ENCODE measurements at places on chromosomes 11 and 22.
A peak's percentile ranks its signal among the peaks of the same experiment; 100 is the strongest.

GRCh38 chr11:833114-833791 lies 501 bp downstream of the CD151 start:
- DNase-seq = no peak

DNA sequence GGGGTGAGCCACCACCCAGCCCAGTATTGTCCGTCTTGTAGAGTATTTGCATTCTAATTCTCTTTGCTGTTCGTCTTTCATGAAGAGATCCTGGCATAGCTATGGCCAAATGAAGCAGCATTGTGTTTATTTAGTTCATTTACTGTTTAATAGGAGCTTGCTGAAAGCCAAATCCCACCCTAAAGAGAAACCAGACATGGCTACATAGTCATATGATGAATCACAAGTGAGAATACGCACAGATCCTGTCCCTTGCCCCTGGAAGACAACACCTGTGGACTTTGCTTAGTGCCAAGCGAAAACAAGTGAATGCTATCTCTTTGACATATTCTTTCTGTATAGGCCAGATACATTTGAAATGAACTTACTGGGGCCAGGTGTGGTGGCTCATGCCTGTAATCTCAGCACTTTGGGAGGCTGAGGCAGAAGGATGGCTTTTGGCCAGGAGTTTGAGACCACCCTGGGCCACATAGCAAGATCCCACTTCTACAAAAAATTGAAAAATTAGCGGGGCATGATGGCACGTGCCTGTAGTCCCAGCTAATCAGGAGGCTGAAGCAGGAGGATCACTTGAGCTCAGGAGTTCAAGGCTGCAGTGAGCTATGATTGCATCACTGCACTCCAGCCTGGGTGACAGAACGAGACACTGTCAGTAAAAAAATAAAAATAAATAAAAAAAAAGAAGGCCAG lies 5.1 kb upstream of the ARFGAP3 start:
- no peak for DNase-seq

- peak; percentile 74 for DNase-seq
These were observed at the start of gene PIK3IP1 for GRCh38 chr22:31292236-31292989. Gene PIK3IP1 (minus strand): TSS chr22:31292488. CDS start chr22:31292344, 144 bp downstream.

GRCh38 chr11:6333095-6333494 lies 12.8 kb upstream of the CAVIN3 start:
- DNase-seq = no peak

GRCh38 chr11:22065472-22065871 lies 127.4 kb upstream of the ANO5 start:
- no peak for DNase-seq

DNA sequence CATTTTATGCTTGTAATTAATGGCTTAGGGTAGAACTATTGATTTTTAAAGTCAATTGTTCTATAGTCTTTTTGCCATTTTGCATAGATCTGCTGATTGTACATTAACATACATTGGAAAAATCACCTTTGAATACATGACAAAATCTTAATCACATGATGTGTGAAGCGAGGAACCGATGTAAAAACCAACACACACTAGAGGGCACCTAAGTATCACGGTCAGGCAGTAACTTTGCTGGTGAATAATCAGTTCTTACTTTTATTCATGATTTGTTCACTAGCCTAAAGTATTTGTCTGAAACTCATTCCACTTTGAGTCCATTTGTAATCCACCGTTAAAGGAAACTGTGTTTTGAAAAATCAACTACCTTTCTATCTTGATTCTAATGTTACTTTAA lies 28.2 kb downstream of the JHY start:
- DNase-seq = no peak

- no peak for DNase-seq
These were observed 35.0 kb downstream of the SGSM3 start for GRCh38 chr22:40405178-40406062.

DNA sequence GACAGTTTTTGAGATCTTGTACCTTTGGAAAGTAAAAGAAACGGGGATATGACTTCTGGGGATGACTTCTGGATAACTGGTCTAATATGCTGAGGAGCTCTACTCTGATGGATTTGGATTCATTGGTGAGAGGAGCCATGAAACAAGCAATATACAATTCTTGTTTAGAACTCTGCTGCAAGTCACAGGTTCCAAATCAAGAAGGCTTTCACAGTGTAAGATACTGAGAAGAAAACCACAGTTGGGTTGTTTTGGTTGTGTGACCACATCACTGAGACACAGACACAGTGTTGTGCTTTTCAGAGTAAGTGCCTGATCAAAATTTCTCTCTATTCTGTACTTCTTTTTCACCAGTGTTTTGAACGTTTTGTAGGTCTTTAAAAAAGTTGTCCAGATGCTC lies 13.1 kb upstream of the UCP2 start:
- DNase-seq = no peak

GRCh38 chr11:114915871-114916805 lies 237.8 kb downstream of the NXPE2 start:
- DNase-seq = no peak

DNA sequence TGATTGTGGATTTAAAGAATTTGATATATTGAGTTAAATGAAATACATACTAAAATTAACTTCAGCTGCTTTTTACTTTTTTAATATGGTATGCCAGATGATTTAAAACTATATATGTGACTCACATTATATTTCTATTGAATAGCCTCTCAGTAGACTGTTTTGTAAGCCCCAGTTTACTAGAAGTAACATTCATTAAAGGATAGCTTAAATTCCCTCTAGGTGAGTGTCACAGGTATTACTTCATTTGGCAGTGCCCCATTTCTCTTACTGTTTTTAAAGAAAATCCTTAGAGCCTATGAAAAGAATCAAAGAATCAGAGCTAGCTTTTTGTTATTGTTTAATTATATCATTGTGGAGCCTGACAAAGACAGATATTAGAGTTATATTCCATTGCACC lies 48.6 kb downstream of the ZC3H12C start:
- DNase-seq = no peak

DNA sequence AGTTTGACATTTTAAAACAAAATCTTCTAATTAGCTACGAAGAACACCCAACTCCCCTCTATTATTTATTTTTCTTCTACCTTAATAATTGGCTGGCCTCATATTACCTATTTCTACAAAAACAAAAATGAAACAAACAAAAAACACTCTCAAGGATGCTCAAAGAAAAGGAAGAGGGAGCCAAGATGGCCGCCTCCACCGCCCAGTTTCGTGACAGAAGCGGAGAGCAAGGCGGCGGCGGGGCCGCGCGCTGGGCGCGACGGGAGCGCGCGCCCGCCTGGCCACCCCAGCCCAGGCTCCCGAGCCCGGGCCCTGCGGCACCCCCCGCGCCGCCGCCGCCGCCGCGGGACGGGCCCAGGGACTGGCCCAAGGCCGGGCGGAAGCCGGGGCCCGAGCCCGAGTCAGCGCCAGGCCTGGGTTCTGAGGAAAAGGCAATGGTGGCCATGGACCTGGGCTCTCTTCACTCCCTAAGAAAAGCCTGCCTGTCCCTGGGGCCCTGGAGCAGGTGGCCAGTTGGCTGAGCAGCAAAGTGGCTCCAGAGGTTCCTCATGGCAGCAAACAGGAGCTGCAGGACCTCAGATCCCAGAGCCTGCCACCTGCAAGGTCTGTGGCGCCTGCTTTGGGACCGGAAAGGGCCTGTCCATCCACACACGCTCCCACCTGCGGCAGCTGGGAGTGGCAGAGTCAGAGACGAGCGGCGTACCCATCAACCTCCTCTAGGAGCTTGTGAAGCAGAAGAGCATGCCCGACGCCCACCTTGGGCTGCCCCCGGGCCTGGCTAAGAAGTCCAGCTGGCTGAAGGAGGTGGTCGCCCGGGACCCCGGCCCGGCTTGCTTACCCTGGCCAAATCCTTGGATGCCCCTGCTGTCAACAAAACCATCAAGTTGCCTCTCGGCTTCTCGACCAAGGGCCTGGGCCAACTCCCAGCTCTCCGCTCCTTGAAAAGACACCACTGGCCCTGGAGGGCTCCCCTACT lies 543.2 kb upstream of the CCDC179 start:
- DNase-seq = no peak

DNA sequence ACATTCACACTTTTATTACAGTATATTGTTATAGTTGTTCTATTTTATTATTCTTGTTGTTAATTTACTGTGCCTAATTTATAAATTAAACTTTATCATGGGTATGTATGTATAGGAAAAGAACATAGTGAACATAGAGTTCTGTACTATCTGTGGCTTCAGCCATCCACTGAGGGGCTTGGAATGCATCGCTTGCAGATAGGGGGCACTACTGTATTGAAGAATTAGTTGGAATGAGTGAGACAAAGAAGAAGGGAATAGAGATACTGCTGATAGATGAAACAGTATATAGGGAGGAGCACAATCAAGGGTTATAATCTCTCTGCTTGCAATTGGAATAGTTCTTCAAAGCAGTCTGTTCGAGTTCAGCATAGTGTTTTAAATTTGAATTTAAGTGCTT lies 432.2 kb downstream of the RAB38 start:
- no peak for DNase-seq

DNA sequence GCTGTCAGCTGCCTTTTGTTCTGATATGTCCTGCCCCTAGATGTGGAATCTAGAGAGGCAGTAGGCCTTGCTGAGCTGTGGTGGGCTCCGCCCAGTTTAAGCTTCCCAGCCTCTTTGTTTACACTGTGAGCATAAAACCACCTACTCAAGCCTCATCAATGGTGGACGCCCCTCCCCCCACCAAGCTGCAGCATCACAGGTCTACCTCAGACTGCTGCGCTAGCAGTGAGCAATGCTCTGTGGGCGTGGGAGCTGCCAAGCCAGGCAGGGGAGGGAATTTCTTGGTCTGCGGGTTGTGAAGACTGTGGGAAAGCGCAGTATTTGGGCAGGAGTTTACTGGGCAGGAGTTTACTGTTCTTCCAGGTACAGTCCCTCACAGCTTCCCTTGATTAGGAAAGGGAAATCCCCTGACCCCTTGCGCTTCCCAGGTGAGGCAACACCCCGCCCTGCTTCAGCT lies 98.5 kb downstream of the SMCO4 start:
- DNase-seq = no peak

DNA sequence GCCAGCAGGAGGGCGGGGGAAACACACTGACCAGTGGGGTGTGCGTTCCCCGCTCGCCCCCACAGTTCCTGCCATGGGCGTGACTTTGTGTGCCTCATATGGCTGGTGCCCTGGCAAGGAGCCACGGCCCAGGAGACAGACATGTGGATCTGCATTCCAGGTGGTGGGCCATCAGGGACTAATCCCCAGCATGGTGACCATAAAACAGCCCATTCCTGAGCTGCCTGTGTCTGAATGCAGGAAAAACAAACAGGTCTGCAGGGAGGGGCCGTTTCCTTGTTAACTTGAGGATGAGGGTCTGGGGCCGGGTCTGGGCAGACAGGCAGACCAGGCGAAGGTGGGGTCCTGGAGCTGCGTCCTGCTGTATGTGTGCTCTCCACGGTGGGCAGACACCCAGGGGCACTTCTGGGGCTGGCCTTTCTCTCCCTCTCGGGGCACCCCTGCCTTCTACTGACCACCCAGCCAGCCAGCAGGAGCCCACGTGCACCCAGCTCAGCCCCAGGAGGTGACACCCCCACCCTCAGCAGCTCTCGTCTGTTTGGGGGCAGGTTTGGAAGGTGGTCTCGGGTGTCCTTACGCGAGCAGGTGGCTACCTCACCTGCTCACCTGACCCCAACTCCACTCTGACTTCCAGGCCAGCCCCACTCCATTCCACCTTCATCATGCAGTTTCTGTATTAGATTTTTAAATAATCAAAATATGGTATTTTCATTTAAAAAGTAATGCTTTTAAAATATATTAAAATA lies 120.3 kb downstream of the KCNQ1OT1 start:
- DNase-seq = peak; percentile 39

DNA sequence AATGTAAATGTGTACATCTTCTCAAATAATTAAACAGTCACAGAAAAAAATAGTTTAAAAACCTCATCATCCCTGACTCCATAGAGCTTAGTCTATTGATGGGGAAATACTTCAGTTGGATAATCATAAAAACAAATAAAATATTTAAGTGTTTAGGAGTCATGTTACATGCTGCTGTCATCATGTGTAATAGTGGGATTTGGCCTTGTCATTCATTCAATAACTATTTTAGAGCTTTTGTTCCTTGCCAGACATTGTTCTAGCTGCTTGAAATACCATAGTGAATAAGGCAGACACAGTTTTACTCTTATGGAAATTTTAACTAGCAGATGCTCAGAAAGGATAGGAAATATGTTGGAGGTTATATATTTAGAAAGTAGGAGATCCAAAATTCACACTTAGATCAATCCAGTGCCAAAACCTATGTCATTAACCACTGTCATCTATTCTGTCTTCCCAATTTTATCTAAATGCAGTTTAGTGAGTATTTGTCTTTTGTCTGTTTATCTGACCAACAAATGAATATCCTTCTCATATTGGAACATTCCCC lies 324.7 kb downstream of the CASP12 start:
- DNase-seq = no peak

GRCh38 chr11:32141745-32142546 lies 51.1 kb downstream of the RCN1 start:
- no peak for DNase-seq

GRCh38 chr22:41848468-41848867 lies 15.6 kb downstream of the SREBF2 start:
- DNase-seq = no peak

DNA sequence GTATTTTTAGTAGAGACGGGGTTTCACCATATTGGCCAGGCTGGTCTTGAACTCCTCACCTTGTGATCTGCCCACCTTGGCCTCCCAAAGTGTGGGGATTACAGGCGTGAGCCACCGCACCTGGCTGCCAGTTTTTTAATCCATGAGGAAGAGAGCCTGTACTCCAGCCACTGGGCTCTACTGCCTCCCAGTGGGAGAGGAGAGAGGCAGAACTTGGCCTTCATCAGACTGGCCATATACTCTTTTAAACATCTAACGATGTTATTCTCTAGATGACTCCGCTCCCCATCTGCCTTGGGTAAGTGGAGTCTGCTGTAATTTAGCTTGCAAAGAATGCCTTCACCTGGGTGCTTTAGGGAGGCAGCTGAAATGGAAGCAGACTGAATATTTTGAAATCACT lies 34.6 kb downstream of the SLC6A5 start:
- DNase-seq = no peak

DNA sequence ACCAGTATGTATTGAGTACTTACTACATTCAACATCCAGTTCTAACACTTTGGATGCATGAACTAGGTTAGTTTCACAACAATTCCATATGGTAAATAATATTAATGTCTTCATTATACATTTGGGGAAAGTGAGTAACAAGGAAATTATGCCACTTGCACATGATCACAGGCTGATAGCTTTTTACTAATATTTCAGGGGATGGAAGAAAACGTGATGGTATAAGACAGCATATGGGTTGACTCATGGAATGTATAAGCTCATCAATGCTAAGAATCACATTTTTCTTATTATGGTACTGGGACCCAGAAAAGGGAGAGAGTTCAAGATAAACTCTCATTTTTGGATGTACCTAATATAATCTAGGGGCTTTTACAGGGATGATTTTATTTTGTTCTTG lies 188.7 kb downstream of the MIAT start:
- DNase-seq = no peak
